ENCODE measurements at places on chromosomes 12 and 14.

DNA sequence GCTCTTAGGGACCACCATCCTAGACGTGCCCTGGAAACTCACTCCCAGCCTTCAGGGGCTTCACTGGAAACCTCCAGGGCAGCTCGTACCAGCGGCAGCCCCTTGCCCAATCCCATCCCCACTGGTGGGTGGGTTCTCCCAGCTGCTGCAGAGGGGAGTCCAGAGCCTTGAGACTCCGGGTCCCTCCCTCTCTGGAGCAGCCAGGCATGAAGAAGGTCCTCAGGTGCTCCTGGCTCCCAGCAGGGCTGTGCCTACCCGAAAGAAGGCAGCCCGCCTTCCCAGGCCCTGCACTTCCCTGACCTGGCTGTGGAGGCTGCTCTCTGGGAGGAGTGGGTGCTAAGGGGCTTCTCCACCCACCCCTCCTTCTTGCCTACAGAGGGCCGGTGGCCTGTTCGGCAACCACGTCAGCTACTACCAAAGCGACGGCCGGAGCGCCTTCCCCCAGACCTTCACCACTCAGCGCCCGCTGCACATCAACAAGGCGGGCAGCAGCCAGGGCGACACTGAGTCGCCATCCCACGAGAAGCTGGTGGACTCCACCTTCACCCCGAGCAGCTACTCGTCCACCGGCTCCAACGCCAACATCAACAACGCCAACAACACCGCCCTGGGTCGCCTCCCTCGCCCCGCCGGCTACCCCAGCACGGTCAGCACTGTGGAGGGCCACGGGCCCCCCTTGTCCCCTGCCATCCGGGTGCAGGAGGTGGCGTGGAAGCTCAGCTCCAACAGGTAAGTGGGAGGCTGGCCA lies 115.5 kb upstream of the FKBP4 start:
- no peak for DNase-seq

DNA sequence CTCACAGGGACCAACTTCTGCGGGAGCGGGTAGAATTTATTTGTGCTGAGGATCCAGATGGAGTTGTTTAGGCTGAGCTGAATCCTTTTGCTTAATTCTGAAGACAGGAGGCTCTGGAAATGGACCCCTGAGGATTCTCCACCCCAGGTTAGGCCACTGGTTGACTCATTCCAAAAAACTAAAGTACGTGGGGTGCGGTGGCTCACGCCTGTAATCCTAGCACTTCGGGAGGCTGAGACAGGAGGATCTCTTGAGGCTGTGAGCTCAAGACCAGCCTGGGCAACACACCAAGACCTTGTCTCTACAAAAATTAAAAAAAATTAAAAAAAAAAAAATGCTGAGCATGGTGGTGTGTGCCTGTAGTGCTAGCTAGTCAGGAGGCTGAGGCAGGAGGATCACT lies 76.3 kb upstream of the MAP1LC3B2 start:
- no peak for DNase-seq

- peak; percentile 59 for DNase-seq
Measured at GRCh38 chr14:20530771-20531571, 25.6 kb downstream of the RNASE10 start.

GRCh38 chr12:131677699-131678098 lies 33.2 kb upstream of the SFSWAP start:
- DNase-seq, result no peak

GRCh38 chr12:112599871-112600270 lies 181.1 kb downstream of the PTPN11 start:
- DNase-seq, result no peak

- no peak for DNase-seq
Measured at GRCh38 chr12:116918464-116918863, 7.7 kb downstream of the FBXW8 start.

DNA sequence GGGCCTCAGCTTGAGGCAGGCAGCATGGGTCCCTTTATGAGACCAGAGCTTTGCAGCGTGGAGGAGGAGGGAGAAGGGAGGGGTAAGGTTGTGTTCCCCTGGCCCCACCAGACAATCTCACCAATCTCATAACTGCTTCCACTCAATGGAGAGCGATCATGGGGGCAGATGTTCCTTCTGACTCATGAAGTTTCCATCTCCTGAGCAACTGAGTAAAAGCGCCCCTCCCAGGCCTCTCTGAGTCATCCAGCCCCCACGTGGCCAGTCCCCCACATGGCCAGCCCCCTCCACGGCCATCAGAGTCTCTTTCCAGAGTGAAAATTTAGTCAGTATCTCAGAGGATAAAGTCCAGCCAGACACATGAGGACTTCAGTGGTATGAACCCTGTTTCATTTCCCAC lies 39.2 kb upstream of the PLXNC1 start:
- DNase-seq, result peak; percentile 44

DNA sequence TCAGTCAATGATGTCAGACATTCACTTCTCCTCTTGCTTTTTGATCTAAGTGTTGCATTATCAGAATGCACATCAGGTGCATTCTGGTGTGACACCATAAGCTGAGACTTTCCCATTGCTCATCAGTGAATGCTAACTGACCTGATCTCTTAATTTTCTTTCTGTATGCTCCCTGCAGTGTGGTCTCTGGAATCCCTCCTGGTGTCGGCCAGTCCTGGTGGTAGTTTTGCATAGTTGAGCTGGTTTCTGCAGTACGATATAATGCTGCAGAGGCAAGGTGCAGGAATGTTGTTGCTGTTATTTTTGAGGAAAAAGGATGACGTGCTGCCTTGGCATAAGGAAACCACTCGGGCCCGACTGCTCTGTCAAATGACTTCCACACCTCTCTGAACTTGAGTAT lies 11.0 kb upstream of the SRP54 start:
- peak; percentile 89 for DNase-seq

DNA sequence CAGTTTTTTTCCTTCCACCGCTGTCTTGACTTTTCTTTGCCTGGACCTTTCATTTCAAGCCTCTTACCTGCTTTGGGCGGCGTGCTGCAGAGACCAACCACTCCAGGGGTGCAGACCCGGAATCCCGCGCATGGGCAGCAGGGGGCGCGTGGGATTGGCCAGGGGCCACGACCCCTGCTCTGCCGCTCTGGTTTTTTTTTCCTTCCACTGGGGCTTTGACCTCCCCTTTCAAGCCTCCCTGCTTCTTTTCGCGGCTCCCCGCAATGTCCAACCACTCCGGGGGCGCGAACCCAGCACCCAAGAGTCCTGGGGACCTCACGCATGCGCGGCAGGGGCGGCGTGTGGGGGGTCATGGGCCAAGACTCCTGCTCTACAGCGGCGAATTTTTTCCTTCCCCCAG lies 325.1 kb downstream of the ALG10 start:
- DNase-seq, result no peak

DNA sequence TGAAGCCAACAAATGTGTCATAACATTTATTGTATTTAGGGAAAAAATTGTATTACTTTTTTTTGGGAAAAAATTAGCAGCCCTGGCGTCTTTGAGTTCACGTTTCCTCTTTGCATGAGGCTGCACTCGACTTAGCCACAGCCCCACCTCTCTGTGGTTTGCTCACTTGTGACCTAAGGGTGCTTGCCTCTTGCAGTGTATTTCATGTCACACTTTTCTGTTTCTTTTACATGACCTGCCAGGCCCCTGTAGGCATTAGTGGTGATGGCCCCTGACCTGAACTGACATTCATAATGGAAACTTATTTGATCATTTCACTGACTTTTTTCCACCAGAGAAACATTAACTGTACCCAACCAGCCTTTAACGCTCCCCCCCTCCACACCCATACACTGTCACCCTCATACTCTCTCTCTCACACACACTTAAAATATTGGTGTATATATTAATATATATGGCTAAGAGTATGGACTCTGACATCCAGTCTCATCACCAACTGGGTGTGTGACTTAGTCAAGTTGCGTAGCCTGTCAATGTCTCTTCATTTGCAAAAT lies 122.9 kb downstream of the PRKCH start:
- DNase-seq, result no peak

- peak; percentile 9 for DNase-seq
Measured at GRCh38 chr12:84661786-84662185, 250.8 kb downstream of the SLC6A15 start.

GRCh38 chr12:5197656-5198055 lies 154.0 kb downstream of the KCNA5 start:
- peak; percentile 8 for DNase-seq

DNA sequence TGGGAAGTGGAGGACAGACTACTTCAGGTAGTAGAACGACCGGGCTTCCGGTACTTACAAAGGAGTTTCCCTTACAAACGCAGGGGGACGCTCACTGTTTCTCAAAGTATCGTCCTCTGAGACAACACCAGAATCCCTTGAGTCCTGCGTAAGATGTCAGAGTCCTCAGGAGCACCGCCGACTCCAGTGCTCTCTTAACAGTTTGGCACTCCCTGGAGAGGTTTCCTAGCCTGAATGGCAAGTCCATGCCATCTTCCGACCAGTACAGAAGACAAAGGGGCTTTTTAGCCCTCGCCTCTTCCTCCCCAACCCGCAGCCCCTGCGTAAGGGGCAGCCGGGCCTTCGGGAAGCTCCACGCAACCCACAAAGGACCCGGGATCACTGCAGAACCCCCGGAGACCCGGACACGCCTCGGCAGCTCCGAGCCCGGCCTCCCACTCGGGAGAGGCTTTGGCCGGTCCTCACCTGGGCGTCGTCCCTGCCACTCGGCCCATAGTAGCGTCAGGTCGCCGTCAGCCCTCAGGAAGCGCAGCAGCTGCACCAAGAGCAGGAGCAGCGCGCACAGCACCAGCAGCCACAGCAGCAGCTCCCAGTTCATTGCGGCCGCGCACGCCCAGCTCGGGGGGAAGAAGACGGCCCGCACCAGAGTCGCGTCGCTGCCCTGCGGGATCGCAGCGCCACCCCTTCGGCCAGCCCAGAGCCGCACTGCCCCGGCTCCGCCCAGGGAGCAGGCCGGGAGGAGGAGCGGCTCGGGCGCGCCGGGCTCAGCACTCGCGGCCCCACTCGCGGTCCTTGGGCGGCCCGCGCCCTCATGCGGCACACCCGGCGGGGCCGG lies at the start of gene DHRS7:
Gene DHRS7, minus strand, starts transcription at position 687 of the 835 bp plus-strand sequence. Its CDS starts 89 bp downstream, at position 598.
- peak; percentile 92 for DNase-seq

DNA sequence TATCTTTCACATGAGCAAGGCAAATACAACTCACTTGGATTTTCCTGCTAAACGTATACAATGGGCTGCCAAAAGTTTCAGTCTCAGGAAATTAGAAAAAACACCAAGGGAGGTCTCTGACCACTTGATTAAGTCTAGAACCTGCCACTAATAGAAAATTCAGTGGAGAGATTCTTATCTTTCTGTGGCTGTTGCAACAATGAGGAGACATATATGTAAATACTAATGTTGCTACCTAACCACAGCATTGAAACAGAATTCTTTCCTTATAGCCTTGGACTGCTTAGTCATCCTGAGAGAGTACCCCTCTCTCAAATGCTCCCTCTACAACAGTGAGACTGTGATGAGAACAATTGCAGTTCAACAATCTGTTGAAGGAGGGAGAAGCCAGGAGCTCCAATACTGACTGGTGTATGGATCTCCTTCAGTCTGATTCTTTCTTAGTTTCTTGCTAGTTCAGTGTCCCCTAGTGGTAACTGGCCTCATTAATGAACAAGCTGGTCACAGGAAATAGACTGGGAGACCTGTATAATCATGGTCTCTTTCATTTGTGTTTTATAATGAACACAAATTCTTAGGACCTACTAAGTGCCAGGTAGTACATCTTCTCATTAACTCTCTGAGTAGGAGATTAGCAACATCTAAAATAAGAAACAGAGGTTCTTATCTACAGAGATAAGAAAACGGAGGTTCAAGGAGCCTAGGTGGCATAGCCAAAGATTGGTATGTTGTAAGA lies 164.5 kb downstream of the SLC38A4 start:
- peak; percentile 85 for DNase-seq

- peak; percentile 49 for DNase-seq
Measured at GRCh38 chr12:49253033-49253623, 11.8 kb upstream of the TUBA1C start.

All from astrocyte of the hippocampus (primary cell).